ENCODE measurements at places on chromosomes 5 and 9.

DNA sequence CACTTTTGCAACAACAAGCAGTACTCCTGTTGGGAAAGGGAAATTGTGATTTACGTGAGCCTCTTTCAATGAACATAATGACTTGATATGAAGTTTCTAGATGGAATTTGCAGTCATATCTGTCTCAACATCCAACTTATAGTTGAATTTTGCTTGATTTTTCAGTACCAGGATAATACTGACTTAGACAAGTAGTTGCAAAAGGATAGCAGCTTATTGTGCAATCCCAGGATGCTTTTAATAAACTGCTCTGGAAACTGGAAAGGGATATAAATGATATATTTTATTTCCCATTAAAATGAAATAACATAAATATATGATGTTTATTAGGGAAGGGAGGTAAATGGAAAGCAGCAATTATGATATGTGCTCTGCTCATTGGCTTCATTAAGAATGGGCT lies 174.4 kb upstream of the RGMB start:
- no peak for DNase-seq

GRCh38 chr5:113343343-113343742 lies 91.4 kb downstream of the TSSK1B start:
- no peak for DNase-seq

DNA sequence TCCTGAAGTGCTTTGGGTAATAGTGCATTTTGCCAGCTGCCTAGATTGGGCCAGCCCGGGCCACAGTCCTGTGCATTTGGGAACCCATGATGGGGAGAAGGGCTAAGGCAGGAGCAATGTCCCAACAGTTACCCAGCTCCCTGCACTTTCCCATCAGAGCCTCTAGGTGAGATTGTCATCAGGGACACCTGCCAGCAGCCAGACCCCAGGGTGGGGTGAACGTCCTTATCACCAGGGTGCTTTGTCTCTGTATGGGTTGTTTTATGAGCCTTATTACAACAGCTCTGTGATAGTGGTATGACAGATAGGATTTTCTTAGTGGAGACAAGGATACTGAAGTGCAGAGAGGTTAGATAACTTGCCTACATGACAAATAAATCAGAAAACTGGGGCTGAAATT lies 365.7 kb downstream of the OSTF1 start:
- DNase-seq: no peak

DNA sequence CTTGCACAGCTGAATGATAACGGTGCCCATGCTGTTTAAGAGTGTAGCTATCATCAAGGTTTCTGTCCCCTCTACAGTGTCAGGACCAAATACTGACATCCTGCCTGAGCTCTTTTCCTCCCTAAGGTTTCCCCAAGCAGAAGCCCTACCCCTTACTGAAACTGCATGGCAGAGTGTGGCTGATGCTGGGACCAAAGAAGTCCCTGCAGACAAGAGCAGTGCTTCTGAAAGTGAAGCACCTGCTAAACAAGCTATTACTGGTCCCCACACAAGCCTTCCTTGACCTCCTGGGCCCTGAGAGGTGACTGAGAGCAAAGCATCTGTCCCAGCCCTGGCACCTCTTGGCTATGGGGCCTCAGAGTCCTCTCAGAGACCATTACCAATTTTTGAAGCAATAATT lies 56.1 kb downstream of the CFAP90 start:
- DNase-seq: no peak

DNA sequence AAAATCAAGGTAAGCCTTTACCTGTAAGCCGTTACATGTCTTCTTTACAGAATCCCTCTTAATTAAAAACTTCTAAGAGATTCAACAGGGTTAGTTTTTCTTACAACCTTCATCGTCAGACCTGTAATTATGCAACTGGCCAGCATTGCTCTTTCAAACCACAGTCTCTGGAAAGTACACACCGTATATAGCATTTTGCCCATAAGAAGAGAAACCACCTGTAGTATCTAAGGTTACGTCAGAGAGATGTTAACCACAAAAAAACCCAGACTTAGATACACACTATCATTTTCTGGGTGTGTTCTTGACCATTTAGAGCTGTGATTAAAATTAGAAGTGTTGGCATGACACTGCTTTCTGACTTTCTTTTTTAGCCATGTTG lies 140.0 kb downstream of the MUSK start:
- no peak for DNase-seq

- no peak for DNase-seq
Observed at GRCh38 chr5:83925321-83925954, 204.8 kb upstream of the HAPLN1 start.

DNA sequence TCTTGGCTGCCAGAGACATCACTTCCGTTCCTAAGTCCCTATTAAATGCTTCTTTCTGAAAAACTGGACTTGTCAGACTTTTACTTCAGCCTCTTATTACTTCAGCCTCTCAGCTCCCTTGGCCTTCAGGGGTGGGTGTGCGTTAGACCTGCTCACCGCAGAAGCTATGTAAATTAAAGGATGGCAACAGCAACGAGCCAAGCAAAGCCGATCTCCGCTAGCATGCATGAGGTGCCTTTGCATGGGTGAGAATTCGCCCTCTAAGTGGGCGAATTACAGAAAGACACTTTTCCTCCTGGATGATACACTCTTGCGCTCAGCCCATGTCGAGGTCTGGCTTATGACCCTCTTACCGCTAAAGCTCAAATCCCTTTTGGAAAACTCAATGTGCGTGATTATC lies 10.9 kb upstream of the IL3 start:
- no peak for DNase-seq

DNA sequence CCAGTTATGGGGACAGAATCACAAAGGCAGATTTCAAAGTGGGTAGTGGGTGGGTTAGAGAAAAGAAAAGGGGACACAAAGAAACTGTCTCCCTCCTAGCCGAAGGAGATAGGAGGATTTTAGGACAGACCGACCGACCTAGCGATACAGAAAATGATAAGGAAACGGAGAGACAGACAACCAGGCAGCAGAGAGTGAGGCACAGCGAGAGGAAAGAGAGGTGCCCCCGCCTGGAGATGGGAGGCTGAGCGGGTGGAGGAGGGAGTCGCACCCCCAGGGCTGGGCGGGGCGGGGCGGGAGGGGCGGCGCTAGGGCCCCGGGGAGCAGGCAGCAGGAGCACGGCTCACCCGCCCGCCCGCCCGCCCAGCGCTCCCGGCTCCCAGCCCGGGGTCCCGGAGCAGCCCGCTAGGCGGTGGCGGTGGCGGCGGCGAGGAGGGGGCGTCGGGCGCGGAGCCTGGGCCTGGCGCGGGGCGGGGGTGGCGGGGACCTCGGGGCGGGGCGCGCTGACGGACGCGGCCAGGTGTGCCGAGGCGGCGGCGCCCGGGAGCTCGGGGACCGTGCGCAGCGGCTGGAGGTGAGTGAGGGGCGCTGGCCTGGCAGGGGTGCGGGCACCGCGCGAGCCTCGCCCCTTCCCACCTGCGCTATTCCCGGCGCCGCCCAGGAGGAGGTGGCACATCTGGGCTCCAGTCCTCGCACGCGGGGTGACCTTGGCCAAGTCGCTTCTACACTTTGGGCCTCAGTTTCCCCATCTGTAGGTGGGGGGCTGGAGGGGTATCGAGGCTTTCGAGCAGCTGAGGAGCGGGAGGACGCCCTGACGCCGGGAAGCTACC lies 15.9 kb upstream of the SYNPO start:
- DNase-seq: peak; percentile 8

- no peak for DNase-seq
Observed at GRCh38 chr5:38728029-38728428, 117.8 kb upstream of the OSMR start.

- DNase-seq: no peak
Observed at GRCh38 chr5:135032999-135033861, 798 bp downstream of the PITX1 start.

DNA sequence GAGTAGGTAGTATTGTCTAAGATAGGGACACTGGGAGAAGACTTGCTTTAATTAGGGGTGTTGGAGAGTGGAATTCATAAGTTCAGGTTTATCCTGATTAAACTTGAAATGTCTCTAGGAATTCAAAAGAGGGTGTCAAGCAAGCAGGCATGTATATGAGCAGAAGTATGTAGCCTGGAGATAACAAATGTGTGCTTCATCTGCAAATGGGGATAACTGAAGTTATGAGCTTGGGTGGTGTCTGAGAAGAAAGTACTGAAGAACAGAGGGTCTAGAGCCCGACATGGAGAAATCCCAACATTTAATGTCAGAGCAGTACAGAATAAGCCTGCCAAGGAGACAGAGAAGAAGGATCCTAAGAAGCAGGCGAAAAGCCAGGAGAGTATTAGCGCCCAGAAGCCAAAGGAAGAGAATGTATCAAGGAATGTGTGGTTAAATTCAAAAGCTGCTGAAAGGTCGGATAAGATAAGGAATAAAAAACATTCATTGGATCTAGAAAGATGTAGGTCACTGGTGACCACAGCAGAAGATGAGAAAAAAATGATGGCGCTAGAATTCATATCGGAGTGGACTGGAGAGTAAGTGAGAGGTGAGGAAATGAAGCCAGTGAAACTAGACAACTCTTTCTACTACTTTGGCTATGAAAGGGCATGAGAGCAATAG lies 401.5 kb upstream of the PIK3R1 start:
- no peak for DNase-seq

DNA sequence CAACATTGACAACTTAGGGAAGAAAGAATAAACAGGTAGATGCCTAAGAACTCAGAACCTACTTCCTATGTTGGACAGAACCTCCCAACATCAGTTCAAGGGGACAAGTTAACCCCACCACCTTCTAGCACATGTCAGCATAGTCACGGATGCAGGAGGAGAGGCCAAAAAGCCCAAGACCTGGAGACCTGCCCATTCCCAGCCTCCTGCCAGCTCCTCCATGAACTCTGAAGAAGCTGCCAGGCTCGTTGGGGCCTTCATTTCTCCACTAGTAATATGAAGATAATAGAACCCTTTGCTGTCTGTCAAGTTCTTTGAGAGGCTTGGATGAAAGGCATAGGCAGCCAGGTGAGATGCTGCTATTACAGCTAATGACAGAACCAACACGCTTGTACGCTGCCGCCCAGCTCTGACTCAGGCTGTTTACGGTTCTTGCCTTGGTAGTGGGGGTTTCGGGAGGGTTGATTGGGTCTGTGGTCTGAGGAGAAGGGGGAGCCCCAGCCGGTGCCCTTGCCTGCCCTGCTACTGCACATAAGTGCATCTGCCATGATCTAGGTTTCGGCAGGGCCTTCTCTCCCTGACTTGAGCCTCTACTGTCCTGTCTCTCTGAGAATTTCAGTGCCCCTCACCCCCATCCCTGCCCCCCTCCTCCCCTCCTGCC lies 82.2 kb downstream of the NRG2 start:
- DNase-seq: no peak

GRCh38 chr5:112385566-112385965 lies 33.5 kb downstream of the EPB41L4A start:
- no peak for DNase-seq

GRCh38 chr5:34660444-34660843 lies 4.3 kb downstream of the RAI14 start:
- DNase-seq: no peak

DNA sequence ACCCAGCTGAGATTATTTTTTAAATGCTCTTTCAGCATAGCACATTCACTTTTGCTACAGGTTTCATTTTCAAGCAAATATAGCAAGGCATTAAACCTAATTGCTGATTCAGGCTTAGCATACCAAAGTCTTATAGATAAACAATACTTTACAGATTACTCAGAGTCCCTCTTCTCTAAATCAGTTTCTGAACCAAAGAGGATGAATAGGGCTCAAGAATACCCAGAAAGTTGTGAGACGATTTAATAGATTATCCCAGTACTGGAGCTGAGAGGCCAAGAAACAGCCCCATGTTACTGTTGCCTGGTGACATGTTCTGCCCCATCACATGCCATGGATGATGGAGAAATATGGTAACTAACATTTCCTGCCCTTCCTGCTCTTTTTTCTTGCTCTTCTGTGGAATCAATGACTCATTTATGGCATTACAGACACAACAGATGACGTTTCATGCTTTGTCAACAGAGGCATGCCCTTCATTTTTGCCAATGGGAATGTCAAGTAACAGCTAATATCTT lies 18.1 kb upstream of the SSBP2 start:
- DNase-seq: no peak

GRCh38 chr9:117622347-117622746 lies 81.9 kb upstream of the TLR4 start:
- no peak for DNase-seq

GRCh38 chr9:134455934-134456755 lies 129.9 kb downstream of the RXRA start:
- DNase-seq: peak; percentile 71

DNA sequence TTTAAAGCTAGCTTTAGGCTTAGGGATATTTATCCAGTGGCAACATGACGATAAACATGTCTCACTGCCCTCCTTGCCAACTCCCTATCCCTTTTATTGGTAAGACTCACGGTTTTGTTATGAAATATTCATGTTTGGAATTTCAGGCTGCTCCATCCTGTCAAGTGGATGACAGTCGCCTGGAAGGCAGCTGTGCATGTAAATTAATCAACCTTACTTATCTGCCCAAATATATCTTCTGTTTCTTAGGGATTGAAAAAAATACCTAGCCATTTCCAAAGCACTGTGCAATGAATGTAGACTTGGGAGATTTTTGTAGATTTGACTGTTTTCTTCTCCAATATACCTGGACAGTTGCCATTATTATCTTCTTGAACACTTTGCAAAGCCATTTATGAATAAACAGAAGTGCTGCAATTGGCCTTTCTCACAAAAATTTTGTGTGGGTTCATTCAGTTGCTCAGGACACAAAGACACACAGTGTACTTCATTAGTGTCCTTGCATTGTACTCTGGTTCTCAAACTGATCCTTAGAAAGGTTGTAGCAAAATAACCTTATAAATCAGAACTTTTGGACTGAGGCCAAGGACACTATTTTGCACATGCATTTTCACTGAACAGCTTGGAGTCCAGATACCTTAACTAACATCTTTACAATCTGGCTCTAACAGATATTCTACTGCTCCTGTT lies 889.4 kb upstream of the SEMA6A start:
- no peak for DNase-seq

- no peak for DNase-seq
Observed at GRCh38 chr5:125014202-125014601, 267.8 kb upstream of the ZNF608 start.

DNA sequence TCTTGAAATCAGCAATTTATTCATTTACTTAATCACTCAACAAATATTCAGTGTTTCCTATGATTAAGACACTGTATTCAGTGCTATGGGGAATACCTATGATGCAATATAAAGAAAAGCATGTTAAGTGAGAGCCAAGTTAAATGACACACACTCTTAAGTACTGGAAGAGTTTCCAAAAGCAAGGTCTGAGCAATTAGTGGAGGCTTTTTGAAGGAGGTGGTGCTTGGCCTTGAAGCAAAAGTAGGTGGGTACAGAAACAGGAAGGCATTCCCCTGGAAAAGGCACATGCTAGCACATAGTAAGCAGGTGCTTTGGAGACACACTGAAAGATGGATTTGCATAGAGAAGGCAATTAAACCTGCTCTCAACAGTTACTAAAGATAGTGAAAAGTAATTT lies 4.0 kb downstream of the TSLP start:
- DNase-seq: no peak

DNA sequence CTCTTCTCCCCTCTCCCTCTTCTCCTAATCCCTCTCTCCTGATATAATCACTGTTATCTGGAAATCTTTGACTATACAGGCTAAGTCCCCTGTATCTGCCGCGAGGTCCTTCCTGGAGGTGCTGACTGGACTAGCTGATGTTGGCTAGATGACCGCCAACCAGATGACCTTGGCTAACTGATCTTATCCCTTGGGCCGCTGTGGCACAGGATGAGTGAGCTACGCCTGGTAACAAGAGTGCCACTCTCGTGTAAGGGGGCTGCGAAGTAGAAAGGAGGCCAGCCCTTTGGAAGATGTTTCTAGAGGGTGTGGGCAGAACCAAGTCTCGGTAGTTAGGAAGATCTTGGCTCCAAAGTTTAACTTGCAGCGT lies 345 bp upstream of the PRRC1 start:
- DNase-seq: no peak

- no peak for DNase-seq
Observed at GRCh38 chr5:140574165-140574564, 9.5 kb downstream of the SLC35A4 start.

- DNase-seq: no peak
Observed at GRCh38 chr5:141478321-141478945, 2.7 kb downstream of the PCDHGC3 start.
